ENCODE measurements at places on chromosomes 7 and 10. TPM values are rescaled to one million over a fixed set of nuclear protein-coding genes. Genes with fewer than 3 reads are reported as not detected.

The GPER1 gene
- not detected for total RNA-seq

DNA sequence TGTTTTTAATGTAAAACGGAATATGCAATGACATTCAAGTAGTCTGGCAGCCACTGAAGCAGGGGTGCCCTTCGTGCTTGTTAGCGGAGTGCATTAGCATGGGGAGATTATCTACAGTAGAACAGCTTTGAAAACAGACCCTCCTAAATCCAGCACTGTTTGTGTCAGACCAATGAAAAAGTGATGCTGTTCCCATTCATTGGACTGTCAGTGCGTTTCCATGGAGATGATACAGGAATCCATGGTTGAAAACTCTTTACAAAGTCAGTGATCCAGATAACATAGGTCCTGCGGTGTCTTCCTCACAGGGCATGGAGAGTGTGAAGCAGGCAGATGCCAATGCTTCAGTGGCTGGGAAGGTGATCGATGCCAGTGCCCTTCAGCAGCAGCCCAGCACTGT is 73.6 kb downstream of the ITGB8 start:
- DNase-seq: no peak

The ALOX5 gene
- not detected for total RNA-seq

The SCART1 gene
- total RNA-seq: 0.73 TPM

The SORBS1 gene
- 44.1 TPM for total RNA-seq

GRCh38 chr7:112869111-112869774 is 79.0 kb upstream of the TMEM168 start:
- DNase-seq: peak; percentile 61

The ARHGEF35 gene
- 15.7 TPM for total RNA-seq

GRCh38 chr7:158783595-158783994 is 45.7 kb downstream of the ESYT2 start:
- no peak for DNase-seq

The CDC14C gene
- not detected for total RNA-seq

- DNase-seq: peak; percentile 28
Measured at GRCh38 chr10:47031211-47031900, 120.1 kb downstream of the PTPN20 start.

The SKAP2 gene
- total RNA-seq: 38.2 TPM

- DNase-seq: peak; percentile 98
Measured at GRCh38 chr10:931326-932318, at the start of gene LARP4B. Gene LARP4B, minus strand, starts transcription at chr10:931705. Its CDS starts 45,984 bp downstream, at chr10:885721.

GRCh38 chr7:37663693-37664092 is 19.9 kb upstream of the GPR141 start:
- no peak for DNase-seq

GRCh38 chr7:36971515-36972139 is 247.3 kb upstream of the AOAH start:
- peak; percentile 84 for DNase-seq

GRCh38 chr7:123154231-123154860 is 45.4 kb downstream of the SLC13A1 start:
- DNase-seq: peak; percentile 74

DNA sequence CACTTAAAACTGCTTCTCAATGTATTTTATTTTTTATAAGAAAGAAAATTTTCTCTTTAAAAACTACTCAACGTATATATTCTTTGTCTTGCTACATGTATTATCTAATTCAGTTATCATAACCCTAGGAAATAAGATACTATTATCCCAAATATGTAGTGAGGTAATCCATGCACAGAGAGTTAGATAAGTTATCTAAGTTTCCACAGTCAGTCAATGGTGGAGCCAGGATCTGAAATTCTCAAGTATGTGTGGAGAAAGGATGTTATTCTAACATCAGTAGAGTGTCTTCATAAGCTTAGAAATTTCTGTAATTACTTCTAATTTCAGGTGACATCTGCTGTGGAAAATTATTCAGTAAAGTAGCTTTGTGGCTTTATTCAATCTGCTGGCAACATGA is 239.9 kb downstream of the CSTF2T start:
- DNase-seq: no peak

DNA sequence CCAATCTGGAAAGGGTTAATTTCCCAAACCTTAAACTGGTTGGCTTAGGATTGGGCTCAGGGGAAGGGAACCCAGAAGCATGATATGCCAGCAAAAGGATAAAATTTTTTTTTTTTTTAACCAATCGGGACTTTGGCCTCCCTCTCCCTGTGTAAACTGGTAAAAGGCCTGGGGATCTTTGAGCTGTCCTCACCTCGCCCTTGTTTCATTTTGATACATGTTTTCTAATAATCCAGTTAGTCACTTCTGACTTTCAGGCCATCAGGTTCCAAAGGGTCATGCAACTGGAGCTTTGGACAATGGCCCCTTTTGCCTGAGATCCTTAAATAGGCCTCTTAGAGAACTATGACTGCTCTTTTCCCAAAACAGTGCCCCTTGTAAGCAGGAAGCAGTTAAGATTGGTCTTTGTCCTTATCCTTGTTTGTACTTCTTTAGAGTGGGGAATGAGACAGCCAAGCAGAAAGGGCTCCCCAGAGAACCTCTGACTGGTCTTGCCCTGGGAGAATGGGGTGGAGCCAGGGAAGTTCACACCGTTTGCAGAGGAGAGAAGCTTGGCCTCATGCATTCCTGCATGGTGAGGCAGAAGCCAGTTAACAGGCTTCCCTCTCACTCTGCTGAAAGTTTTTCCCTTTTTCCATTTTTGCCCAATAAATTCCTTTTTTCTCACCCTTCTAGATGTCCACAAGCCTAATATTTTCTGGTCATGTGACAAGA is 424.2 kb upstream of the CNTNAP2 start:
- DNase-seq: peak; percentile 78

GRCh38 chr10:77359950-77360520 is 277.6 kb downstream of the KCNMA1 start:
- no peak for DNase-seq

DNA sequence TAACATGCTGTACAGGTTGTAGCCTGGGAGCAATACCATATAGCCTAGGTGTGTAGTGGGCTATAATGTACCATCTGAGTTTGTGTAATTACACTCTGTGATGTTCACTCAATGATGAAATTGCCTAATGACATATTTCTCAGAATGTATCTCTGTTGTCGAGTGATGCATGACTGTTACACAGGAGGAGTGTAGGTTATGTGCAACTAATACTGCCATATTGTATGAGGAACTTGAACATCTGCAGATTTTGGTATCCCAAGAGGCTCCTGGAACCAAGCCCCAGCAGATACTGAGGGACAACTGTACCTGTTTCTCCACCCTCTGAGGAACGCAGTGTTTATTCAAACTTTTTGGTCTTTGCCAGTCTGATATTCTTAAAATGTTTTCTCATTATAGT is 38.6 kb downstream of the NACAD start:
- no peak for DNase-seq

The ARMS2 gene
- total RNA-seq: not detected

The NOS3 gene
- 1.1 TPM for total RNA-seq

The APBB1IP gene
- total RNA-seq: 0.16 TPM

GRCh38 chr10:12703813-12704212 is 297.7 kb downstream of the CCDC3 start:
- no peak for DNase-seq

The HOXA3 gene
- 22.6 TPM for total RNA-seq

DNA sequence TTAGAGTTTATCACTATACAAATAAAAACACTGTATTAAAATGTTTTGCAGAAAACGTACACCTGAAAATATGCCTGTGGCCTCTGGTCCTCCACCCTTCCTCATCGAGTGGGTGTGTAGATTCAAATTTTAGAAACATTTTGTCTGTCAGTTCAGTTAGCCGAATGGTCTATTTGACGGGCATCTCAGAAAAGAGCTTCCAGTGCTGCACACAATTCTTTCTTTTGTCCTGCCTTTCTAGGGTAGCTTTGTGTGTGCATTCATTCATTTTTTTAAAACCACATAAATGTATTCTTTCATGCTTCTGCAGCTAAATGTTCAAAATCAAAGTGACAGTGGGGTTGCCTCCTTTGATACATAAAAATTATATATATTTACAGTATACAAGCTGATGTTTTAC is 46.8 kb downstream of the GNAI1 start:
- DNase-seq: no peak

The ZNF804B gene
- total RNA-seq: not detected

DNA sequence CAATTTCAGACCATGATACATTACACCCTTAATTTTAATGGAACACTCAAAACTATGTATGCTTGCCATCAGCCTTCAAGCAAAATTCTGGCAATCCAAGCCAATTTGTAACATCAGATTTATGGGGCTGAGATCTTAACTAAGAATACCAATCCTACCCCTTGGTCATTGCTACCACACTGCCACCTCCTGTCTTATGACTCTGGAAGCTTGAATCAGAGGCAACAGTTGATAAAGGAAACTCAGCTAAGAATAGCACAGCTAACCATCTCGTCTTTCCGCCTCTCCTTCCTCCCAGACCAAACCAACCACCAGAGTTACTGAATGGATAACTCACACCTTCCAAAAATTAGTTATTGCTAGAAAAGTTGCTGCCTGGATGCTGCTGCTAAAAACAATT is 7.4 kb downstream of the IGF2BP3 start:
- DNase-seq: peak; percentile 35

GRCh38 chr7:31020161-31020560 is 31.9 kb upstream of the ADCYAP1R1 start:
- no peak for DNase-seq

- DNase-seq: peak; percentile 88
Measured at GRCh38 chr7:116525913-116526861, 1.4 kb downstream of the CAV1 start.

DNA sequence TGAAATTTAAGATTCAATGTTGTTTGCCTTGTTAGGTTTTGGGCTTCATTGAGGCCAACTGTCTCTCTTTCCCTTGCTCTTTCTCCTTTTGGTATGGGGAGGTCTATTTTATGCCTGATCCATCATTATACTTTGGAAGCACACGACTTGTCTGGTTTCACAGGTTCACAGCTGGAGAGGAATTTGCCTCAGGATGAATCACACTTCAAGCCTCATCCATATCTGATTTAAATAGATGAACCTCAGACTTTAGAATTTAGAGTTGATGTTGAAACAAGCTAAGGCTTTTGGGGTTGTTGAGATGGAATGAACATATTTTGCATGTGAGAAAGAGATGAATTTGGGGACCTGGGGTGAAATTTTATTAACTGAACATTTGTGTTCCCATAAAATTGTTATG is 150.5 kb upstream of the IGFBP3 start:
- DNase-seq: no peak

GRCh38 chr10:103870516-103870915 is 15.1 kb upstream of the SH3PXD2A start:
- peak; percentile 31 for DNase-seq

DNA sequence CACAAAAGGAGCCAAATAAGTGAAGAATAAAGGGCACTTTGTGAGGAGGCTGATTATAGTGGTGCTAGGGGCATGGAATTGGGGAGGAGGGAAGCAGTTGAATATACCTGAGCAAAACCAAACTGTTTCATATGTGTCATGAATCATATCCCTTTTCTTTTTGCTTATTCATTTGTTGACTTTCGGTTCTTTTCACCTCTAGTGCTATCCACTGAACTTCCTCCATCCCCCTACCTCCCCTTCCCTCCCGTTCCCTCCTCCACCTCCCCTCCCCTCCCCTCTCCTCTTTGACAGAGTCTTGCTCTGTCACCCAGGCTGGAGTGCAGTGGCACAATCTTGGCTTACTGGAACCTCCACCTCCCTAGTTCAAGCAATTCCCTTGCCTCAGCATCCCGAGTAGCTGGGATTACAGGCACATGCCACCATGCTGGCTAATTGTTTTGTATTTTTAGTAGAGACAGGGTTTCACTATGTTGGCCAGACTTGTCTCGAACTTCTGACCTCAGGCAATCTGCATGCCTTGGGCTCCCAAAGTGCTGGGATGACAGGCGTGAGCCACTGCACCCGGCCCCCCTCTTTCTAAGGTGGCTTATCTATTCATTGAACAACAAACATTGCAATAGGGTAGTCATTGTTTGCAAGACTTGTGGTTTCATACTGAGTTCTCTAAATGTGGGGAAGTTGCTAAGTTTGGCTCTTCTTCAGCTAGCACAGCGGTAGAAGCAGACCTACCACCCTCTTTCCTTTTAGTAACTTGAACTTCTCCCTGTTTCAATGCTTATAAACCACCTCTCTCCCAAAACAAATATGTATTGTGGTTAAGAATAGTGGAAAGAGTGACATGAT is 150.4 kb upstream of the PRPS1L1 start:
- DNase-seq: peak; percentile 22

GRCh38 chr10:5018134-5018533 is 14.5 kb upstream of the AKR1C2 start:
- DNase-seq: no peak

- DNase-seq: no peak
Measured at GRCh38 chr7:67842571-67842970, 845.9 kb downstream of the TYW1 start.

GRCh38 chr10:27621461-27621860 is 117.4 kb downstream of the RAB18 start:
- DNase-seq: no peak

GRCh38 chr7:66505009-66505408 is 123.7 kb upstream of the KCTD7 start:
- DNase-seq: no peak

DNA sequence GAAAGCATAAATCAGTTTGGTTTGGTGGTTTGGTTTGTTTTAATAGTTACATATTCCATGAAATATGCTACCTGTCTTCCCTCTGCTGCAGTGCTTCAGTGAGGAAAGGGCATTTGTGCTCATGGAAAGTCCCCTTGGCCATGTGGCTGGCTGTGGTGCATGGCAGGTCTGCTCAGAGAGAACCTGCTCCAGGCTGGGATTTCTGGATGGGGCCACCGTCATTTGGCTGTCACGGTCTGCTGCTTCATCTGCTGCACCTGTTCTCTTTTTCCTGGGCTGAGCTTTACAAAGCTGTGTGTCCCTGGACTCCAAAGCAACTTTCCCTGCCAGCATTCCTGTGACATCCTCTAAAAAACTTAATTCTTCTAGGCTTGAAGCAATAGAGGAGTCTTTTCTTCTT is 8.9 kb downstream of the CDK14 start:
- DNase-seq: no peak

Measured in Caco-2 (cell line).